ENCODE measurements at places on chromosomes 6 and 20.

DNA sequence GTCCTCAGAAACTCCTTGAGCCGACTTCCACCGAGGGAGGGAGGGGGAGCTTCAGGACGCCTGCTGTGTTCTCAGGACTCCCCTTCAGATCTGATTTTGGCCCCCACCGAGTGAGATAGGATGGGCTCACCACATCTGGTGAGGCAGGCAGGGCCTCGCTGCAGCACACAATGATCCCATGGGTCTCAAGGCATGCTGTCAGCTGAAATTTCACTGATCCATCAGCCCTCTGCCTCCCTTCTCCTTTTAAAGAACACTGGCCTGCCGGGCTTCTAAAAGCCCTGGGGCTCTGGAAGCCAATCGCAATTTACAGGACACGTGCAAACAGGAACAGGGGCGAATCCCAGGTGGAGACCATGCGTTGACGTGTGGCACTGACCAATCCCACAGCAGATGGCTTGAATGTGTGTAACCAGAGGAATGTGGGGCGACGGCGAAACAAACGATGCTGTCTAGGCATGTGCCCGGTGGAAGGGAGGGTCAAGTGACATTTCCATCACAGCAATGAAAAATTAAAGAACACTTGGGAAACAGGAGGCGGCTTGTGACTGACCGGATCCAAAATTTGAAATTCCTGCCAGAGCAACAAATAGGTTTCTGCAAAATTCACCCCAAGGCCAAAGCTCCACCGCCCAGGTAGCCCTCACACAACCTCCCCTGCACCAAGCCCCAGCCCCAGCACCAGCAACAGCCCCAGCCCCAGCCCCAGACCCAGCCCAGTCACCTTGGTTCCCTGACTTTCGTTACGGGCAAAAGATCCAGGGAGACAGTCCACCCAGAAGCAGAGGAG is 167.1 kb upstream of the ZNF337 start:
- no peak overlapping the region for H3K27ac ChIP-seq
- H3K4me3 ChIP-seq: peak overlapping the region; percentile 74
- peaks cover 5% of the 10 kb centered on the region for H3K36me3 ChIP-seq
- H3K4me1 ChIP-seq: peaks cover 27% of the 10 kb centered on the region
- H3K27me3 ChIP-seq: peaks cover 21% of the 10 kb centered on the region
- DNase-seq: no peak

DNA sequence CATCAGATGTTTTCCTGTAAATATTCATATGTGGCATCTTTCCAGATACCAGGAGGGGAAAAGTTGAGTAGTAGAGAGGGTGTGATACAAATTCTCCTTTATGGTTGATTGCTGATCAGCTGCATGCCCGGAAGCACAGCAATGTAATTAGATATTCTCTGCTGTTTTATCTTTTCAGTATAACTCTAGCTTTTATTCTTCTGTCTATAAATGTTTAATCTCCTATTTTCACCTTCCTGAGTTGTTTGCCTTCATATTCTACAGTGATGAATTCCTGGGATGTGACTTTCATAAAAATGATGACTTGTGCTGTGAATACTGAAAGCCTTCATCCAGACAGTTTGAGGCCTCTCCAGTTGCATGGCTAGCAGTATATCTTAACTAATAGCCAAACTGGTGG is 53.7 kb downstream of the SH3BGRL2 start:
- no peaks in the 10 kb centered on the region for H3K36me3 ChIP-seq
- H3K4me1 ChIP-seq: no peaks in the 10 kb centered on the region
- no peak overlapping the region for H3K27ac ChIP-seq
- no peak for DNase-seq
- H3K4me3 ChIP-seq: no peak overlapping the region

GRCh38 chr6:108715832-108716231 is 132.4 kb upstream of the ARMC2 start:
- no peaks in the 10 kb centered on the region for H3K36me3 ChIP-seq
- no peak overlapping the region for H3K27ac ChIP-seq
- H3K27me3 ChIP-seq: no peaks in the 10 kb centered on the region
- H3K4me1 ChIP-seq: peaks cover 23% of the 10 kb centered on the region
- no peak overlapping the region for H3K4me3 ChIP-seq

- H3K27ac ChIP-seq: no peak overlapping the region
- no peak overlapping the region for H3K4me3 ChIP-seq
- peaks cover 23% of the 10 kb centered on the region for H3K4me1 ChIP-seq
- no peaks in the 10 kb centered on the region for H3K27me3 ChIP-seq
- no peaks in the 10 kb centered on the region for H3K36me3 ChIP-seq
Measured at GRCh38 chr6:144715344-144715743, 430.2 kb downstream of the UTRN start.

GRCh38 chr20:16714751-16715150 is 15.1 kb upstream of the SNRPB2 start:
- H3K27ac ChIP-seq: no peak overlapping the region
- no peak for DNase-seq
- peaks cover 2% of the 10 kb centered on the region for H3K27me3 ChIP-seq
- no peaks in the 10 kb centered on the region for H3K4me1 ChIP-seq
- no peaks in the 10 kb centered on the region for H3K36me3 ChIP-seq
- H3K4me3 ChIP-seq: no peak overlapping the region

DNA sequence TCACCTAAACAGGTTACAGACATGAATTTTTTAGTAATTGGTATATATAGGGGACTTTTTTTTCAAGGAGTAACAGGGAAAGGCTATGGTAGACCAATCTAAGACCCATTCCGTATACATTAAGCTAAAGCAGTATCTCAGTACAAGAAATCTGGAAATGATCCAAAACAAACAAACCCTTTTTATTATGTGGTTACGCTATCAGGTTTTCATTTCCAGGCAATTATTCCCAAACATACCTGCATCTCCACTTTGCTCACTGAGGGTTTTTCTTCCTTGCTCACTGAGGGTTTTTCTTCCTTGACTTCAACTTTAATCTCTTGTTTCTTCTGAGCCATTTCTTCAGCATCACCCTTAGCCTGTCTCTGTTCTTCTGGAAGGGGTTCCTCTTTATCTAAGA is 107.3 kb downstream of the EPB41L2 start:
- DNase-seq: no peak
- H3K36me3 ChIP-seq: no peaks in the 10 kb centered on the region
- no peak overlapping the region for H3K27ac ChIP-seq
- no peak overlapping the region for H3K4me3 ChIP-seq
- H3K27me3 ChIP-seq: no peaks in the 10 kb centered on the region

DNA sequence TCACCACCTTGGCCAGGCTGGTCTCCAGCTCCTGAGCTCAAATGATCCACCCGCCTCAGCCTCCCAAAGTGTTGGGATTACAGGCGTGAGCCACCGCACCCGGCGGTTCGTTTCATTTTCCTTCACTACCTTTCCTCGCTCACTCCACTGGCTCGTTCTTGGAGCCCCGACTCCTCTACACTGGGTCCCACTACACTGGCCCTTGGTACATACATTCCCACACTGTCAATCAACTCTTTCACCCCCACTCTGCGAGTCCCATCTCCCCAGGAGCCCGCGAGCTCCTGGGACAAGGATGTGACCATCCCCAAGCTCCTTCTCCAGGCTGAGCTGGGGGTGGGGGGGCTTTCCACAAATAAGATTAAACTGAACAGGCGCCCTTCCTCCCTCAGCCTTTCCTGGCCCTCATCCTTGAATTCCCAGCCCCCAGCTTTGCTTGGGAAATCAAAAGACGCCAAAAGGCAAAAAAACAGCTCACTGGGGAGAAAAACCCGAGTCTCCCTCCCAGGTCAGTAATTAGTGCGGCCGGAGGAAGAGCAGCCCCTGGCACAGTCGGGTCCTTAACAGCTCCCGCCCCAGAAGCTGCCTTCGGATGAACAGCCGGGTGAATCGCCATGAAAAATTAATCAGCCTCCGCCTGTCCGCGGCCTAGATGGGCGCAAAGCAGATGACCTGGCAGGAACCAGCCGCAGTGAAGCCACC is 42.8 kb upstream of the LY86 start:
- no peaks in the 10 kb centered on the region for H3K4me1 ChIP-seq
- no peak for DNase-seq
- H3K27me3 ChIP-seq: peaks cover 23% of the 10 kb centered on the region

GRCh38 chr20:33630507-33630906 is 31.6 kb upstream of the C20orf144 start:
- no peaks in the 10 kb centered on the region for H3K4me1 ChIP-seq
- no peak overlapping the region for H3K27ac ChIP-seq
- H3K36me3 ChIP-seq: peaks cover 56% of the 10 kb centered on the region
- no peak for DNase-seq

DNA sequence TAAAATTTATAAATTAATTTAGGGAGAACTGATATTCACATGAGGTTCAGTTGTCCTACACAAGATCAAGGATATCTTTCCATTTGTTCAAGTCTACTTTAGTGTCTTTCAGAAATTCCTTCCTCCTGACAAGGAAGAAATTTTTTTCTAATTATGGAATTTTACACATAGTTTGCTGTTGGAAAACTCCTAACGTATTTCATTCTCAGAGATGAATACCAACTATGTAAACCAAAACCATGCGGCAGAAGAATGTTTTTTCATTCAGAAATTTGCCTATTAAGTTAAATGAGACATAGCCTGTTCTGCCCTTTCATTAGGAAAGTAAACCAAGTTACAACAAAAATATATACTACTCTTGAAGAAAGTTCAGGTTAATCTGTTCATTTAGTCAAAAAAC is 111.2 kb upstream of the PRDM1 start:
- H3K36me3 ChIP-seq: no peaks in the 10 kb centered on the region
- no peak for DNase-seq
- no peak overlapping the region for H3K4me3 ChIP-seq
- H3K27me3 ChIP-seq: no peaks in the 10 kb centered on the region
- H3K27ac ChIP-seq: no peak overlapping the region

- DNase-seq: peak; percentile 84
- H3K36me3 ChIP-seq: no peaks in the 10 kb centered on the region
- H3K4me3 ChIP-seq: no peak overlapping the region
- H3K4me1 ChIP-seq: peaks cover 54% of the 10 kb centered on the region
- peak overlapping the region; percentile 80 for H3K27ac ChIP-seq
Measured at GRCh38 chr20:40628877-40629276, 60.2 kb downstream of the MAFB start.

DNA sequence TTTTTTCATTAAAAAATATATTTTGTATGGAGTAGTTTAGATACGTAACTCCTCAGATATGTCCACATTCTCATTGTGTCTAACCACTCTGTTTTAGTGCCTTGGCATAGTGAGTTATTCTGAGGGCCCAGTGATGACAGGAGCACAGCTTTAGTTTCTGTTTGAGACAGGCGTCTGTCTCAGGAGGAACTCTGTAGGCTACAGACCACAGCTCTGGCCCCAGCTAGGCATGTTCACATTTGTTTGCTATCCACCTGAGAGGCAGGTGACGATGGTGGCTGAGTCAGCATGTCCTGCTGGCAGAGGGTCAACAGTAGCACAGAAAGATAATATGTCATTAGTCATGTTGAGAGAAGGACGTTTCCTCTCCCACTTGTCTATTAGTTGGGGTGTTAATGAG is 16.3 kb downstream of the LRRC1 start:
- peak overlapping the region; percentile 56 for H3K4me3 ChIP-seq
- peaks cover 7% of the 10 kb centered on the region for H3K36me3 ChIP-seq
- H3K27ac ChIP-seq: peak overlapping the region; percentile 94
- H3K4me1 ChIP-seq: peaks cover 41% of the 10 kb centered on the region
- DNase-seq: peak; percentile 73

- no peaks in the 10 kb centered on the region for H3K36me3 ChIP-seq
- H3K27ac ChIP-seq: no peak overlapping the region
- peaks cover 6% of the 10 kb centered on the region for H3K4me1 ChIP-seq
- H3K27me3 ChIP-seq: peaks cover 37% of the 10 kb centered on the region
Measured at GRCh38 chr6:37699138-37699766, 1.6 kb upstream of the MDGA1 start.

- H3K36me3 ChIP-seq: no peaks in the 10 kb centered on the region
- H3K27ac ChIP-seq: no peak overlapping the region
- peaks cover 23% of the 10 kb centered on the region for H3K27me3 ChIP-seq
- H3K4me1 ChIP-seq: no peaks in the 10 kb centered on the region
- DNase-seq: no peak
- H3K4me3 ChIP-seq: no peak overlapping the region
Measured at GRCh38 chr6:94456266-94456665, 1036.9 kb upstream of the EPHA7 start.

DNA sequence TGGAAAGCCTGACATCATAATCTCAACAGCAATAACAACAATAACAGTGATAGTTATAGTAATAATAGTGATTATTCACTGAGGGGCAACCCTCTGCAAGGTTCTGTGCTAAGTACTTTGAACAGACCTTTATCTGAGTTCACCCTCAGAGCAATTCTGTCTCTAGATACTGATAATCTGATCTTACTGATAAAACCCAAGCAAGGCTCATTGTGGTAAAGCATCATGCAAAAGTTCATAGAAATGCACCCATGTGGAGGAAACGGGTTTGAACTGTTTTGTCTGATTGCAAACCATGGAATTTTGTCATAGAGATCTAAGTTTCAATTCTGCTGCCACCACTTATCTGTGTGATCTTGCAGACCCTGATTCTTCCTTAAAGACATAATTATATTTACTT is 1.3 kb upstream of the KIAA0408 start:
- H3K27me3 ChIP-seq: no peaks in the 10 kb centered on the region
- H3K4me1 ChIP-seq: peaks cover 10% of the 10 kb centered on the region
- DNase-seq: no peak

DNA sequence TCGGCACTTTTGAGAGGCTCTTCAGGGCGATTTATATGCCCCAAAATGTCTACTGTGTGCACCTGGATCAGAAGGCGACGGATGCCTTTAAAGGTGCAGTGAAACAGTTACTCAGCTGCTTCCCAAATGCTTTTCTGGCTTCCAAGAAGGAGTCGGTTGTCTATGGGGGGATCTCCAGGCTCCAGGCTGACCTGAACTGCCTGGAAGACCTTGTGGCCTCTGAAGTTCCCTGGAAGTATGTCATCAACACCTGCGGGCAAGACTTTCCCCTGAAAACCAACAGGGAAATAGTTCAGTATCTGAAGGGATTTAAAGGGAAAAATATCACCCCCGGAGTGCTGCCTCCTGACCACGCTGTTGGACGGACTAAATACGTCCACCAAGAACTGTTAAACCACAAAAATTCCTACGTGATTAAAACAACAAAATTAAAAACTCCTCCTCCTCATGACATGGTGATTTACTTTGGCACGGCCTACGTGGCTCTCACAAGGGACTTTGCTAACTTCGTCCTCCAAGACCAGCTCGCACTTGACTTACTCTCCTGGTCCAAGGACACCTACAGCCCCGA is 8.2 kb downstream of the GCNT2 start:
- no peak for DNase-seq
- H3K27me3 ChIP-seq: no peaks in the 10 kb centered on the region
- peaks cover 4% of the 10 kb centered on the region for H3K4me1 ChIP-seq
- H3K36me3 ChIP-seq: no peaks in the 10 kb centered on the region
- no peak overlapping the region for H3K27ac ChIP-seq

DNA sequence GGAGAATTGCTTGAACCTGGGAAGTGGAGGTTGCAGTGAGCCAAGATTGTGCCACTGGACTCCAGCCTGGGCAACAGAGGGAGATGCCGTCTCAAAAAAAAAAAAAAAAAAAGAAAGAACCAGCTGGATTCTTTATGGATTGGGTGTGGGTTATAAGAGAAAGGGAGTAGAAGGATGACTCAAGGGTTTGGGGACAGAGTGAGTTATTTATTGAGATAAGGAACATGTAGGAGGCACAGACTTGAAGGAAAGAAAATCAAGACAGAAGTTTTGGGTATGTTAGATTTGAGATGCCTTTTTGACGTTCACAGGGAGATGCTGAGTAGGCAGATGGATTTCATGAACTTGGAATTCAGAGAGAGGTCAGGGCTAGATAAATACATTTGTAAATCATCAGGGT is 47.6 kb downstream of the KIZ start:
- H3K4me1 ChIP-seq: peaks cover 12% of the 10 kb centered on the region
- H3K27ac ChIP-seq: no peak overlapping the region
- no peaks in the 10 kb centered on the region for H3K27me3 ChIP-seq
- no peaks in the 10 kb centered on the region for H3K36me3 ChIP-seq
- DNase-seq: no peak

Measured in MCF 10A (cell line).